ENCODE measurements at places on chromosomes 12 and 14.

DNA sequence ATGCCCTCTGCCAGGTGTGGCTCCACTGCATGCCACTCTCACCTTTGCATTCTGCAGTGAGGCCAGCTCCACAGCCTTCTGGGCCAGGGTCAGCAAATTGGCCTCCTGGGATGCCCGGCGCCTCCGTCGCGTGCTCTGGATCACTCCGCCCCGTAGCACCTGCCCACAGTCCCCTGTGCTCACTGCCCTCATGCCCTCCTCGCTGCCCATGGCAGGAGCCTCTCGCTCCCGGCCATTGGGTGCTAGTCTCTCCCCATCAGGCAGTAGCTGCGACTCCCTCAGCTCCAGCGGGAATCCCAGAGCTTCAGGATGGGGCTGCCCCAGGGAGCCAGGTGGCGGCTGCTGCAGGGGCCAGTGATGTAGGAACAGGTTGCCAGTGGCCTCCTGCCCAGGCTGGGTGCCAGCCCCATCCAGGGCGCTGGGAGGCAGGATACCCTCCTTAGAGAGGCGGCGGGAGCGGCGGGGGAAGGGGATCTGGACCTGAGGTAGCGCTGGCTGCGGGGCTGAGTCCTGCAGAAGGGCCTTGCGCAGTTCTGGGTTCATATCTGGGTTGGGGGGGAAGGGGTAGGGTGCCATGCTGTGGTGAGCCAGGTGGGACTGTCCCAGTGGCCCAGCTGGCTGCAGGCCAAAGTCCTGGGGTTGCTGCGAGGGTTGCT is 24.5 kb upstream of the PNMA1 start:
- no peak for DNase-seq

DNA sequence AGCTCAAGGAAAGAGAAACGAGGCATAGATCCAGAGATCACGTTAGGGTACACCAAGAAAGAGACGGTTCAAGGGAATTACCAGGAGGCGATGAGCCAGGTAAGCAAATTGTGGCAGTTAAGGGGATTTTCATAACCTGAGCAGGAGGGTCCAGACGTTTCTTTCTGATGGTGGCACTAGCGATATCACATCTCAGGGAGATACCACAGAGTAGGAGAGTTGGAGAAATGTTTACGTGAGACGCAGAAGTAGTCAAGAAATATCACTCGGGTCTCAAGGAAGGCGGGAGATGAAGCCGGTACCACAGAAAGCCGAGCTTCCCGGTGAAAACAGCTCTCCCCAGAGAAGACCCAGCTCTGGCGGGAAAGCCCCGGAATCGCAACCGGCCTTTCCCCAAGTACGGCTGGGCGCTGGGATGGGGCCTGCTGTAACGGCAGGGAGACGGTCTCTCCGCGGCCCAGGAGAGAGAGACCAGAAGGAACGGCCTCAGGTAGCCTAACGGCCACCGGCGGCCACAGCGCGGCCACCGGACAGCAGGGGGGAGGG is 485 bp downstream of the SENP1 start:
- DNase-seq = no peak

- DNase-seq = no peak
These were observed 35.6 kb downstream of the AACS start for GRCh38 chr12:125100551-125101434.

GRCh38 chr14:22778084-22778483 is 11.6 kb downstream of the OXA1L start:
- no peak for DNase-seq

DNA sequence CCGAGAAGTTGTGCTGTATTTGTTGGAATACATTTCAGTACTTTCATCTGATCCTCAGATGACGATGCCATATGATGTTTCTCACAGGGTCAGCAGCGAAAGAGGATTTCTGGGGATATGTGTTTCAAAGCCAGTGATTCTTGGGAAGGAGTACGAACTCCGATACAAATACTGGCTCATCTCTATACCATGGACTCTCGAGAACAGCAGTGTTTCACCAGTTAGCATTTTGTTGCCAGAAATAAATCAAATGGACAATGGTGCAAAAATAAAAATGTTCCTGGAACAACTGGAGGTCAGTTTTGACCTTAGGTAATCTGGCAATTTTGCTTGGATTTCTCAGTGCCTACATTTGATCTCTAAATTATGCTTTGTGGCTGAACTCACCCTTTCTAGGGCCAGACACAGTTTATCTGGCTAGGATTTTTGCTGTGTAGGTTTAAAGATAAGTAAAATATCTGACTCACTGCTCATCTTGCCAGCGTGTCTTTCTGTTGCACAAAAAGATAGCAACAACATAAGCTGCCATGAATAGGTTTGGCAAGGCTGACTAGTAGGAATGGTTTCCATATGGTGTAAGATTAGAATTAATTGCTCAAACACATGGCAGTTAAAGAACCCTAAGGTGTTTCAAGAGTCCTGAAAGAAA is 11.0 kb upstream of the MGP start:
- DNase-seq = no peak

GRCh38 chr12:62239571-62239970 is 20.6 kb upstream of the USP15 start:
- no peak for DNase-seq

DNA sequence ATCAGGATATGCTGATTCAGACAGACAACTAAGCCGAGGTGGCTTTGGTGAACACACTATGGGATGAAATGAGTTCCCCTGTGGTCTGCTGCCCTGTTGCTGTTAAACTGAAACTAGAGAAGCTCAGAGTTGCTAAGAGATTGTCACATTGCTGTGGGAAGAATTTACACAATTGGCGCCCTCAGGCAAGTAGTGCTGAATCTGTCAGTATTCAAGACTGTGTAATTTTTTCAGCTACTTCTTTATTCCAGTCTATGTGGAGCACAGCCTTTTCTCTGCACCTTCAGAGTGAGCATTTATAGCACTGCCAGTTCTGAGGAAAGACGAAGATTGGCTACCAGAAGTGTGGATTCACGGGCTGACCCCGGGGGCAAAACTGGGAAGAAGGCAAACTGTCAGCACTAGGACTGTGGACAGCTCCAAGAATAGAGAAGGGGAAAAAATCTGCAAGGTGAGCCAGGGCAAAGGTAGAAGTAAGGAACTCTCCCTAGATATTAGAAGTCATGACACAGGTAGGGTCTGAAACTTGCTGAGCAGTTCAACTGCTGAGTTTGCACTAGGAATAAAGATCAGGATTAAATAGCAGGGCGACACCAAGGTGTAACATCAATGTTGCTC is 218.8 kb upstream of the TMPO start:
- DNase-seq = no peak

DNA sequence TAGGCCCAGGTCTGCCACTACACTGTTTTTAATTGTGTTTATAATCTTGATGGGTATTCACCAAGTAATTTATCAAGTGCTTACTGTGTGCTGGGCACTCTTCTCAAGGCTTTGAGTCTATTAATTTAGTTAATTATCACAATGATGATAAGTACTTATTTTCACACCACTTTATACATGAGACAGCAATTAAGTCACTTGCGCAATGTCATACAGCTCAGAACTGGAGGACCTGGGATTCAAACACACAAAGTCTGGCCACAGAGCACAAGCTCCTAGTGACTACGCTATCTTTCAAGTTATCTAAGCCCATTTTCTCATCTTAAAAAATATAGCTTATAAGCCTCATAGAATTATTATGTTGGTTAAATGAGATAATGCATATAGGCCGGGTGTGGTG is 85.0 kb downstream of the LLPH start:
- no peak for DNase-seq
